ENCODE measurements at places on chromosomes 4 and X.
A peak's percentile ranks its signal among the peaks of the same experiment; 100 is the strongest.

DNA sequence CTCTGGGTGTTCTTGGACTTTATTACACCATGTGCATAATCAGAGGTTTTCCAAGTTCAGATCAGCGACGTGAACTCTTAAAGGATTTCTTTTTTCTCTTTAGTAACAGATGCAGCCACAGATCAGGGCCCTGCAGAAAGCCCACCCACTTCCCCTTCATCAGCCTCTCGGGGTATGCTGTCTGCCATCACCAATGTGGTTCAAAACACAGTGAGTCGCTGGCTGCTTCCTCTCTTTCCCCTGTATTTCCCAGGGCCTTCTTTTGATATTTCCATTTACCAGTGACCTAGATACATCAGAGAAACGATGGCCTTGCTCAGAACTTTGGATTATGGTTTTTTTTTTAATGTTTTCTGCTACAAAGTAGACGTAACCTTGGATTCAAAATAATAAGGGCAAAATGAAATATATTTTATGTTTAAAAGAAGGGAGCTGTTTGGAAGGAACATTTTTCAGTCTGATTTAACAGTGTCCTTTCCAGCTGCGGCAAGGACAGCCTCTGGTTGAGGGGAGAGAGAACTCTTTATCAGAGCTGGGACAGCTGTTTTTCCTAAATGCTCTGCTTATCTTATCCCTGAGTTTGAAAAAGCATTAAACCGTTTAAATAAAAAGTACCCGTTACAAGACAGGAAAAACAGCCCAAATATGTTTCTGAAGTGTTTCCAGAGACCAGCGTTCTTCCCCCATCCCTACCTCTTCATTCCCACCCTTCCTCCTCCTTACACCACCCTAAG lies 38.2 kb downstream of the FAM114A1 start:
- no peak for DNase-seq

DNA sequence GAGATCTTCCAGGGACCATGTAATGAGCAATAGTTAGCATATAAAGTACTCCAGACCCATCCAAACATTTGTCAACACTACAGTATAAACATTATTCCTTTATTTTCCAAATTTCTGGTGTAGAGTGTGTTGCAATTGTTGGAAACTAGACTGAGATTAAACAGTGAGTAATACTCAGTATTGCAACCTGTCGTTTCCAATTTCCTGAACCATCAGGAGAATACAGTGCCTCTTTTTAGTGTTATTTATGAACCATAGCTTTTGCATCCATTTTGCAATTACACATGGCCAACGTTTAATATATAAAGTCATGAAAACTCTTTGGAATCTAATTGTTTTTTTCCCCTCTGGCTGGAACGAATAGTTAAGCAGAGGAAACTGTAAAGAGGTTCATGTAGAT lies 58.3 kb upstream of the DHRSX start:
- no peak for DNase-seq

DNA sequence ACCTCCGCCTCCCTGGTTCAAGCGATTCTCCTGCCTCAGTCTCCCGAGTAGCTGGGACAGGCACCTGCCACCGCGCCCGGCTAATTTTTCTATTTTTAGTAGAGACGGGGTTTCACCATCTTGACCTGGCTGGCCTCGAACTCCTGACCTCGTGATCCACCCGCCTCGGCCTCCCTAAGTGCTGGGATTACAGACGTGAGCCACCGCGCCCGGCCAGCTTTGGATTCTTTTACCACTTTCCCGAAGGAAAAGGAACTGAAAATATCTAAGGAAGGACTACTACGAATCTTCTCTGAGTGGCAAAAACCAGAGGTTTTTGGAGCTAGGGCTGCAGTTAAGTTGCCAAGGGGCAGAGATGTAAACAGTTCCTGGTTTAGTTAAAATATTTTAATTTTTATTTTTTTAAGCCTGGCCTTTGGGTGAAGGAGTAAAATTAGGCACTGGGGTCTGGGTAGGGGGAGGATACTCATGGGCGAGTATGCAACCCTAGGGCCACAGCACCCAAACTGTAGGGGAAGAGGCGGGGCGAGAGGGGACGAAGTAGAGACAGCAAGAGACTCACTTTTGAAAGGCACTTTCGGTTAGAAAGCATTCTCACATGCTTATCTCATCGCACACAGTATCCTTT lies 525 bp upstream of the CISD2 start:
- no peak for DNase-seq

GRCh38 chr4:145207934-145208333 lies 27.5 kb upstream of the OTUD4 start:
- DNase-seq: no peak

DNA sequence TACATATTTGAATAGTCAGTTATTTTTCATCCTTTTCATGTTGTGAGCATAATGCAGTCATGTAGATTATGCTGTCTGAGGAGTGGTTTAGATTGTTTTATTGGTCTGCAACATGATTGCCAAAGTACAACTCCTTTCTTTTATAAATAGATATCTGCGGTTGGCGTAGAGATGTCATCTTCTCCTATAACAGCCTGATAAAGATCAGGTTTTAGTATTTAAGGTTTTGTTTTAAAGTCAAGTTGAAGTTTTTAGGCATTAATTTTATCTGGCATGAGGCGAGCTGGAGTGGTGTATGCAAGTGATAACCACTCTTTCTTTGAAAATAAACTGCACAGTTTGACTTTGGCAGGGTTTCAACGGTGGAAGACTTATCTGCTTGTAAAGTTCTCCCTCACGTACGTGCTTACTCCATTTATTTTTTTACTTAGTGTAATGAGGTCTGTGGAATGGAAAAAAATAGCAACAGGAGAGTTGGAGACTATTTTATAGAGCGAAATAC lies 126.3 kb downstream of the FBXO8 start:
- DNase-seq: peak; percentile 52

DNA sequence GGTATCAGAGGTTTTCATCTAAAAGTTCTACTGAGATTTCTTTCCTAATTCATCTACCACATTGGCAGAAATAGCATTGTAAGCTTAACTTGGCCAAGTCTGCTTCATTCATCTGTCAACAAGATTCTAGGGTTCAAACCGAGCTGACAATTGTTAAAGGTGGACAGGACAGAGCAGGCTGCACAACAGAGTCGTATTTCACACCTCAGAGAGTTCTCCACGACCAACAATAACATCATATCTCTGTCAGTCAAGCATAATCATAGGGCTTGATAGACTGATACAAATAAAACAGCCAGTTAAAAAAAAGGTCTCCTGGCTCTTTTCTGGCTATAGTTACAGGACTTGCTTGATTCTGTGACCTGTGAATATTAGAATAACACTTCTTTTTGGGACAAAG lies 259.2 kb downstream of the COL25A1 start:
- no peak for DNase-seq

DNA sequence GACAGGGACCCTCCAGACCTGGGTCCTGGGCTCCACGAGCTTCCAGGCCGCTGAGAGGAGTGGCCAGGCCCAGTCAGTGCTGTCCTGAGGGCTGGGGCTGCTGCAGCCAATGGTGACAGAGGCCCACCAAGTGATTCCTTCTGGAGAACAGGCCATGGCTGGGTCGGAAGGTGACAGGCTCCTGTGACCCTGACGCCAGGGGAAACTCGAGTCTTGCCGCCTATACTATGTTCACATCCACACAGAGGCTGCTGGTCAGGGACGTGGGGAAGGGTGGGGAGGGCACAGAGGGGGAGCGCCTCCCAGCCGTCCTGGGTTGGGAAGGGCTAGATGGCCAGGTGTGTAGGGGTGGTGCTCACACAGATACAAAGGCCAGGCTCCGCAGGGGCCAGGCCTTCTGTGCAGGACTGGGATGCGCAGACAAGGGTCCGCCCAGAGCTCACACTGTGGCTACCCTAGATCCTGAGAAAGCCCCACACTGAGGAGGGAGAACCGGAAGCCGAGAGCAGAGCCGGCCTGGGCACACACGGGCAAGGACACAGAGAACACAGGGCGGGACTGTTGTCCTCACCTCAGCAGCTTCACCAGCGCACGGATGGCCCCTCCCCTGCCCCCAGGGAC lies 81.4 kb downstream of the HTRA3 start:
- no peak for DNase-seq

DNA sequence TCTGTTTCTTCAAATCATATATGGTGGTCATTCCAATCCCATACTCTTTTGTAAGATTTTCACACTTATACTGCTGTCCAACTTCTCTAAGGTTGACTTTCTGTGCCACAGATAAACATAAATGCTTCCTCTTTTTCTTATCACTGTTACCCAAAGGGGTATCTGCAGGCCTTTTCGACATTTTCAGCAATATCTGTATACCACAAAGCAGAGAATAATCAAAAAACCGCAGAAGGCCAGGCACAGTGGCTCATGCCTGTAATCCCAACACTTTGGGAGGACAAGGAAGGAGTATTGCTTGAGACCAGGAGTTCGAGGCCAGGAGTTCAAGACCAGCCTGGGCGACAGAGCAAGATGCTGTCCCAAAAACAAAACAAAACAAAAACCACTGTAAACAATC lies 3.1 kb upstream of the RFC1 start:
- no peak for DNase-seq

GRCh38 chr4:93313197-93313596 lies 515.4 kb upstream of the ATOH1 start:
- peak; percentile 27 for DNase-seq

DNA sequence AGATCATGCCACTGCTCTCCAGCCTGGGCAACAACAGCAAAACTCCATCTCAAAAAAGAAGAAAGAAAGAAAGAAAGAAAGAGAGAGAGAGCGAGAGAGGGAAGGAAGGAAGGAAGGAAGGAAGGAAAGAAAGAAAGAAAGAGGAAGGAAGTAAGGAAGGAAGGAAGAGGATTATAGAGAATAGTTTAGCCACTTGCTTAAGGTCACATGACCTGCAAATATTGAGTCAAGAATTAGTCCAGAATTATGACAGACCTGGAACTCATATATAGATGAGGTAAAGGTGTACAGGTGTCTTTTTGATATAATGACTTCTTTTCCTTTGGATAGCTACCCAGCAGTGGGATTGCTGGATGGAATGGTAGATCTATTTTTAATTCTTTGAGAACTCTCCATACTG lies 25.6 kb upstream of the ANTXR2 start:
- DNase-seq: no peak

- DNase-seq: peak; percentile 9
Measured at GRCh38 chr4:169658975-169659715, 38.8 kb downstream of the CLCN3 start.

DNA sequence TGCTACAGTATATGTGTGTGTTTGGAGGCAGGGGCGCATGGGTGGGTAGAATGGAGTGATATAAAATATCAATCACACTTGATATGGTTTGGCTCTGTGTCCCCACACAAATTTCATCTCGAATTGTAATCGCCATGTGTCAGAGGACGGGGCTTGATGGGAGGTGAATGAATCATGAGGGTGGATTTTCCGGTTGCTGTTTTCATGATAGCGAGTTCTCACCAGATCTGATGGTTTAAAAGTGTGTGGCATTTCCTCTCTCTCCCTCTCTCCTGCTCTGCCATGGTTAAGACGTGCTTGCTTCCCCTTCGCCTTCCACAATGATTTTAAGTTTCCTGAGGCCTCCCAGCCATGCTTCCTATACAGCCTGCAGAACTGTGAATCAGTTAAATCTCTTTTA lies 14.8 kb downstream of the SOWAHB start:
- peak; percentile 69 for DNase-seq

DNA sequence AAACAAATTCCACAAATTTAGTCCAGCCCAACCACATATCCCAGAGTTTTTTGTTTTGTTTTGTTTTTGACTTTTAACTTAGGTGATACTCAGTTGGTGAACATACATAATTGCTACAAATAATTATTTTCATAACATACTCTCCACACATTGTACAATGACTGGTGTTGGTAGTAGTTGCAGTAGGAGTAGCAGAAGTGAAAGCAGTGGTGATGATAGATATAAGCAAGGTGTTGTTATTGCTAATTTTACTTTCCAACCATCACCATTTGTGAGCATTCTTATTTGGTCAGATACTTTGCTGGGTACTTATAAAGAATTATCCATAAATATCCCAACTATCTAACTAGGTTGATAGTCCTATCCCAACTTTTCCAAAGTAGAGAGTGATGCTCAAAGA lies 47.3 kb downstream of the ARHGAP24 start:
- DNase-seq: no peak

Data from fibroblast of pulmonary artery (primary cell).